Dermis microvascular lymphatic vessel endothelial cell (primary cell): ENCODE measurements at places on chromosomes 3 and 15. TPM values are rescaled to one million over a fixed set of nuclear protein-coding genes. Genes with fewer than 3 reads are reported as not detected.
A peak's percentile ranks its signal among the peaks of the same experiment; 100 is the strongest.

GRCh38 chr15:87619161-87619960 is 637.2 kb downstream of the NTRK3 start:
- DNase-seq = no peak

- no peak for DNase-seq
These were observed 43.8 kb downstream of the ALDH1L1 start for GRCh38 chr3:126136428-126137220.

DNA sequence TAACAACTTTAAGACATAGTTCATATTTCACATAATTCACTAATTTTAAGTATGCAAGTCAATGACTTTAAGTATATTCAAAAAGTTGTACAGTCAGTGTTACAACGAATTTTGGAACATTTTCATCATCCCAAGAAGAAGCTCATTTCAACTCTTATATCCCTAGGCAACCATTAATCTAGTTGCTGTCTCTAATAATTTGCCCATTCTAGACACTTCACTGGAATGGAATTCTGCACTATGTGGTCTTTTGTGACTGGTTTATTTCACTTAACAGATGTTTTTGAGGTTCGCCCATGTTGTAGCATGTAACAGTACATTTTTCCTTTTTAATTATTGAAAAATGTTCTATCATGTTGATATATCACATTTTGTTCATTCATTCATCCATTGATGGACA is 104.2 kb upstream of the SPRED1 start:
- no peak for DNase-seq

- DNase-seq = peak; percentile 4
These were observed 75.8 kb upstream of the FAM98B start for GRCh38 chr15:38378161-38378560.

GRCh38 chr3:142992323-142992722 is 9.0 kb upstream of the U2SURP start:
- DNase-seq = no peak

DNA sequence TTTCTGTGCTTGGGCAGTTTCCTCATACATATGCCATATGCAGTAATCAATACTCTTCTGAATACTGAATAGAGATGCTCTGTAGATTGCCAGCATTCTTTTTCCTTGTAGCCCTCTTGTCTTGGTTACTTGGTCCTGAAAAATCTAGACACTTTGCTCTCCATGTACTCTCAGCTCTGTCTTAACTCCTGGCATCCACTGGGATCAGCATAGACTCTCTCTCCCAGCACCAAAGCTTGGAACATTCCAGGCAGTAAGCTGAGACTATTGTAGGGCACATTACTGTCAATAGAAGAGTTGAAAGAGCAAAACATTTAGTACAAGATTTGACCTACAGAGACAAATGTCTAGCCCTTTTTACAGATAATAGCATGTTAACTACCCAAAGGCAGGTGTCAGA is 1100.3 kb downstream of the TBL1XR1 start:
- no peak for DNase-seq

GRCh38 chr3:11146773-11147660 is 7.3 kb upstream of the HRH1 start:
- DNase-seq = no peak

DNA sequence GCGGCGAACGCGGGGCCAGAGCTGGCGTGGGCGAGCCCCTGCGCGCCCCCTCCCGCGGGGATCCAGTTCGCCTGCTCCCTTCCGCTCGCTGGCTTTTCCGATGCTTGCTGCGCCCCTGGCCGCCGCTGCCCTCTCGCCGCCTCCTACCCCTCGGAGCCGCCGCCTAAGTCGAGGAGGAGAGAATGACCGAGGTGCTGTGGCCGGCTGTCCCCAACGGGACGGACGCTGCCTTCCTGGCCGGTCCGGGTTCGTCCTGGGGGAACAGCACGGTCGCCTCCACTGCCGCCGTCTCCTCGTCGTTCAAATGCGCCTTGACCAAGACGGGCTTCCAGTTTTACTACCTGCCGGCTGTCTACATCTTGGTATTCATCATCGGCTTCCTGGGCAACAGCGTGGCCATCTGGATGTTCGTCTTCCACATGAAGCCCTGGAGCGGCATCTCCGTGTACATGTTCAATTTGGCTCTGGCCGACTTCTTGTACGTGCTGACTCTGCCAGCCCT is 721 bp downstream of the P2RY1 start:
- DNase-seq = no peak

- no peak for DNase-seq
These were observed 40.9 kb downstream of the HDC start for GRCh38 chr15:50224606-50225005.

- no peak for DNase-seq
These were observed 100.0 kb downstream of the PCCB start for GRCh38 chr3:136350132-136350531.

DNA sequence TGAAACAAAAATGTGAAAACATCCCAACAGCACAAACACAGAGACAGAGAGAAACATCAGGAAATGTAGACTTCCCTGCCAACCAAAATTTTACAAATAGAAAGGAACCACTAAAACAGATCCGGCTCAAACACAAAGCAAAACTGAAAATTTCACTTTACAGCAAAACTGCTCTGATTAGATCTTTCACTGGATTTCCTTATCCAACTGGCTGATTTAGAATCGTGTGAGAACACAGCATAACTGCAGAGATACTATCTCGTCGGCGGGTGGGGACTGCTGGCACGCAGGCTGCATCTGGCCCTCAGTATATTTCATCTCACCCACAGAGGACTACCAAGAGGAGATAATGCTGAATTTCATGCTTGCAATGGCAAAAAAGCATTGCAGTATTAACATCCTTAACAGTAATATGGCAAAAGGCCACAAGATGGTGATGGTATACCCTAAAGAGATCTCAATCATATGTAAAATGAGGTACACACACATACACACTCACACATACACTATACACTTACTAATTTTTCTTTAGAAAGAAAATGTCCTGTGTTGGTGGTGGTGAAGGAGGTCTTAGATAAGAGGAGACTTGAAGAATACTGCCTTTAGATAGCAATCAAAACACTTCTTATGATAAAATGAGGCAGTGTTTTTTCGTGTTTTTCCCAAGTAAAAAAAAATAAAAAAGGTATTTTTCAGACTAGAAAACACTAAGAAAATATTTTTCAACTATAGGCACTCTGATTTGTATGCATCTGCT is 10.6 kb upstream of the LEO1 start:
- DNase-seq = peak; percentile 89

DNA sequence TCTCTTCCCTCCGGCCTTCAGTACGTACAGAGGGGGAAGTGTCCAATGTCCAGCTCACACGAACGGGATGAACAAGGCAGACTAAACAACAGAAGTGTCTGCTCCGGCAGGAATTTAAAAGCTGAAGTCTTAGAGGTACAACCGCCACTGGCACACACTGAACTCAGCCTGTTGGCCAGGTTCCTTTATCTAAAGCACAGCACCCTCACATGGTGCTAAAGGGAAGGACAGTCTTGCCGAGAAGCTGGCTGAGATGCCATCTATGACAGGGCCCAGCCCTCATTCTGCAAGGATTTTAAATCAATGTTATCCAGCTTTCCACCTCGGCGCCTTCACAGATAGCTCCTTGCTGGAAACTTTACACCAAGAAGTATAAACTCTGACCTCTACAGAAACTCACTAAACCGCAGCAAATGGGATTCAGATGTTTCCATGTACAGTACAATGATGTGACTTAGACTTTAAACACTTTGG is 2.8 kb downstream of the ADAMTS17 start:
- peak; percentile 15 for DNase-seq

Gene CPA3
- 0.51 TPM in 1 of 2 replicates, not detected in the other for total RNA-seq

Gene IL17RD
- 0.26 and 0.38 TPM in 2 replicates for total RNA-seq

Gene GUCA1C
- total RNA-seq = not detected in 2 replicates

Gene LRRC2
- total RNA-seq = under 0.01 and 0.13 TPM in 2 replicates

Gene SLC38A3
- under 0.01 TPM in 2 replicates for total RNA-seq

Gene CYP11A1
- not detected in 2 replicates for total RNA-seq

Gene NME9
- 0.13 TPM in 1 of 2 replicates, not detected in the other for total RNA-seq

Gene FOXB1
- not detected in 2 replicates for total RNA-seq

Gene ANAPC13
- total RNA-seq = 40.7 and 48.2 TPM in 2 replicates

Gene RTP1
- total RNA-seq = not detected in 2 replicates

Gene SLC27A2
- 3.6 and 3.7 TPM in 2 replicates for total RNA-seq

Gene CTNNB1
- 2,271 and 2,404 TPM in 2 replicates for total RNA-seq

Gene IGDCC3
- 0.13 TPM in 1 of 2 replicates, not detected in the other for total RNA-seq
